ENCODE measurements at places on chromosomes 2 and 18.
A peak's percentile ranks its signal among the peaks of the same experiment; 100 is the strongest.

DNA sequence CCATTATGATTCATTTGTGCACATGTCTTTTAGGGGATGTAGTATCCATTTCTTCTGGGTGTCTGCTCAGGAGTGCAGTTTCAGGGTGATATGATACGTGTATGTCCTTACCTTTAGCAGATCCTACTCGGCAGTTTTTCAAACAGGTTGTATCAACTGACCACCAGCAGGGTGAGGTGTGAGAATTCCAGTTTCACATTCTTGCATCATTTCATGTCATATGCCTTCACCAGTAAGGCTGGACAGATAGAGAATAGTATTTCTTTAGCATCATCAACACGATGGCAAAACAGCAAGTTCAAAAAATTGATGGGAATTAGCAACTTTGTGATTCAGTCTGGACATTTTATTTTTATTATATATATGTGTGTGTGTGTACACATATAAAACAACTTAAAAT, 230.0 kb upstream of the TPO start:
- DNase-seq = no peak

GRCh38 chr2:176518823-176519222, 249.6 kb downstream of the MTX2 start:
- no peak for DNase-seq

DNA sequence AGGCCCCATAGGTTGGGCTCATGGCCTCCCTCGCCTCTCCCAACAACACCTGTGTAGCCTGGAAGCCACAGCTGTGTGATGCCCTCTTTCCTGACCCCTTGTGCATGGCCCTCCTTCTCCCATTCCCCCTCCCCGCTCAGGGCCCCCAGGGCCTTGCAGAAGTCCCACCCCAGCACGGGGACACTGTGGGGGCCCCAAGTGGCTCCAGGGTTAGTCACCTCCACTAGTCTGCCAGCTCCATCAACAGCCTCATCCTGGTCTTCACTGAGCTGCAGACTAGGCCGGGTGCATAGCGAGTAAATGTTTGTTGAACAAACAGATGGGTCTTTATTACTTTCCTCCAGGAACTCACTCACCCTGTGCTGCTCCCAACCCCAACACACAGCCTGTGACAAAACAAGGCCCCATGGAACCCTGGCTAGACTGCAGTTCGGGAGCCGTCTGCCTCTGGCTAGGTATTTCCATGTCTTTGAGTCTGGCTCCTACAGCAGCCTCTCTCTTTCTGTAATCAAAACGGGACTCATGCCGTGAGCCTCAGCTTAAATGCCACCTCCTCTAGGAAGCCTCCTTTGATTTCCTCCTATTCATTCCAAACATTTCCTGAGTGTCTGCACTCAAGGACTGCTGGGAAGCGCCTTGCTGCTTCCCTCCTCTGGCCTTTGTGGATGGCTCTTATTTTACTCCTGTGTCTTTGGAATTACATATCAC, 109.9 kb upstream of the ID2 start:
- no peak for DNase-seq

DNA sequence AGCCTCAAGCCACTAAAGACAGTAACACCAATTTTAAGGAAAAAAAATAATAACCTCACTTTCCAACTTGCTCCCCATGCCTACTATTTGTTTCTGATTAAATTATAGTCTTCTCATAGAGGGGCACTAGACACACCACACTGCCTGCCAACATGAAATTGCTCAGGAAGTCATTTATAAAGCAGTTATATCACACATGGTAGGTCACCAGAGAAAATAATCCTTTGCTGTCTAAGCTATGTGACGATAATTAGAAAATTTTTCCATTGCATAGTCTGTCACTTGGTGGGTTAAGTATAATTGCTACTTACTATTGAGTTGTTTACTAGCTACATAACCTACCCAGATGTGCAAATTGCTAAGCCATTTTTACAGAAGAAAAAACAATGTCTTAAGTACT, 85.2 kb downstream of the INO80D start:
- DNase-seq = no peak

DNA sequence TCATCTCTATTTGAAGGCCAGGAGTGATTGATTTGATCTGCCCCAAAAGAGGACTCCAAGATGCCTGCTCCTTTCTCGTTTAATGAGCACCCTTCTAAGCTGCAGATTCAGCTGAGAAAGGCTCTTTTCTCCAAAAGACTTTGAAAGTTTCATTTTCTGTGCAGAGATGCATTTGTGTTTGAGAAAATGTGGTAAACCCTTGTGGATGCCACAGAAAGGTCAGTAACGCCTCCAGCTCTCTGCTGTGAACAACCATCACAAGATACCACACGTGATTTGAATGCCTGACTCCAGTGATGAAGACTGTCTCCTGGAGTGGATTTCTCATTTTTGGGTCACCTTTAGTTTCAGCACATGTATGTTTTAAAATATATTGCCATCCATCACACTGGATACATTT, 35.0 kb upstream of the CCDC85A start:
- DNase-seq = no peak

GRCh38 chr18:47286776-47287410, 35.4 kb upstream of the SKOR2 start:
- DNase-seq = no peak

GRCh38 chr2:100416397-100416934, 1.0 kb downstream of the CHST10 start:
- DNase-seq = no peak

DNA sequence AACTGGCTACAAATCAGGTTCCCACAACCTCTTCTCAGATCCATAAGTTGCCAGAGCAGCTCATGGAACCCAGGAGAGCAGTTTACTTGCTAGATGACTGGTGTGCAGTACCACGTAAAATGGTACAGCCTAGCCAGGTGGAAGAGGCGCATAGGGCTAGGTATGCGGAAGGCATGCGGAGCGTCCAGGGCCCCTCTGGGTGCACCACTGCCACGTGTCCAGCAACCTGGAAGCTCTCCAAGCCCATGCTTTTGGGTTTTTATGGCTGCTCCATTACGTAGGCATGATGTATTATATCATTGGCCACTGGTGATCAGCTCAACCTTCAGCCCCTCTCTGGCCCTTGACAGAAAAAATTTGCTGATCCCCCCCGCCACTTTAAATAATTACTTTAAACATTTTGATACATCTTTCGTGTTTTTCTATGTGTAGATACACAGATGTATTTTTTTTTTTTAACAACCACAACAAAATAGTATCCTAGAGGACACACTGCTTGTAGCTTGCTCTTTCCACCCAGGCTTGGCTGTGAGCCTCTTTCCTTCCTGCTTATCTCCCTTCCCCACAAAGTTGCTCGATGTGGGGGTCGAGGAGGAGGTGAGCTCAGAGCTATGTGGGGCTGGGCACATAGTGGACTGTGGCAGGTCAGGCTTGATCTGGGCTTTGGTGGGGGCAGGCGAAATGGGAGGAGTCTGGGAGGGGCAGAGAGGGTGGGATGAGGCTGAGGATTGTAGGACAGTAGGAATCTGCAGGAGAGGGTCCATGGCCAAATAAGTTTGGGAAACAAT, 65.4 kb upstream of the MCFD2 start:
- DNase-seq = no peak

GRCh38 chr2:189836644-189837043, 52.4 kb downstream of the PMS1 start:
- DNase-seq = peak; percentile 18

DNA sequence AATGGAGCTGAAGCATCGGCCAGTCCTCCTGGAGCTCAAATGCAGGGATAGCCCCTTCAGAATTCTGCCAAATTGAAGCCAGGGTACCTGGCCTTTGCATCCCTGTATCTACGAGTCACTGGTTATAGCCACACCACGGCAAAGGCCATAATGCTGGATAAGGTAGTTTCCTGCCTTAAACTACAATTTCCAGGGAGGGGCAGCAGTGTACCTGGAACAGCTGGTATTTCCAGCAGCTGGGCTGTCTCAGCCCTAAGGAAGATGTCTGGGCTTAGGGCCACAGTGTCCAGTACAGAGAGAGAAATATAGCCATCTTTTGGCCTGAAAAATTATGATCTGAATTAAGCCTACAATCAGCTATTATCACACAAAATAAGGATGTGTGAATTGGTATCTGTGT, 180.3 kb downstream of the GCA start:
- no peak for DNase-seq

DNA sequence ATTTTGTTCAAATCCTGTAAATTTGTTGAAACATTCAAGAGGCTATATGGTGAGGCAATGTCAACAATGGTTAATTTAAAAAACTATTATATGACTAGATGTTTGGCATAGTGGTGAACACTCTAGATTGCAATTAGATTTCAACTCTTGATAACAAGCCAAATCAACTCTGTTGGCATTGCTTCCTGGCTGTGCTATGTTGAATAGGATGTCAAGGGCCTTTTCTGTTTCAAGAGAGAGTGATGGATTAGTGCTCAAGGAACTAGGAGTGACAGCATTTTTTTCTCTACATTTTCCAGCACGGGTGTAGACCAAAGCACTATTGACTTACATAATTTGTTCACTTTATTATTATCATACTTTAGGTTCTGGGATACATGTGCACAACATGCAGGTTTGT, 172.4 kb upstream of the KCNH7 start:
- no peak for DNase-seq

- DNase-seq = no peak
Observed at GRCh38 chr2:10407841-10408648, 40.1 kb downstream of the ODC1 start.

DNA sequence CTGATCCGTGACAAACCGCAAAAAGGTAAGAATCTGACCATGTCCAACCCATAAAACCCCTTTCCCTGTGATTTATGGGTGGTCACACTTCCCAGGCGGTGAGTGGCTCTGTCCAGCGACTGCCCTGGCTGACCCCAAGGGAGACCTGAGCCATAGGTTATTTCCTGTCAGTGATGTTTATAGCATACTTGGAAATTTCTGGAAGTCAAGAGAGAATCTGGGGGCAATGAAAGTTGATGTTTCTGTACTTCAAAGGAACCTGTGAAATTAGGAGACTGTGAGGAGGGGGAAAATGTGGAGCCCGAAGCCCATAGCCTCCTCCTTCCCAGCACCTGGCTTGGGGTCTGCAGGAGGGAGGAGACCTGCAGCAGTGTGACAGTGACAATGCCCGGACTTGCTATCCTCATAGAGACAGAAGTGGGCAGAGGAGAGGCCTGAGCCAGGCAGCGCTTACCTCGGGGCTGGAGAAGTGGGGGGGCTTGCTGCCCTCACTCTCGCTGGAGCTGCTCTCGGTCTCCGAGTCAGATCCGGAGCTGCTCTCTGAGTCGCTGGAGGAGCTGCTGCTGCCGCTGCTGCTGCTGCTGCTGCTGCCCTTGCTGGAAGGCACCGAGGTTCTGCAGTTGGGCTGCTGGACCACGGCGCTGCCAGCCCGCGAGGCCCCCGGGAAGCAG, 111.3 kb upstream of the REV1 start:
- DNase-seq = no peak

DNA sequence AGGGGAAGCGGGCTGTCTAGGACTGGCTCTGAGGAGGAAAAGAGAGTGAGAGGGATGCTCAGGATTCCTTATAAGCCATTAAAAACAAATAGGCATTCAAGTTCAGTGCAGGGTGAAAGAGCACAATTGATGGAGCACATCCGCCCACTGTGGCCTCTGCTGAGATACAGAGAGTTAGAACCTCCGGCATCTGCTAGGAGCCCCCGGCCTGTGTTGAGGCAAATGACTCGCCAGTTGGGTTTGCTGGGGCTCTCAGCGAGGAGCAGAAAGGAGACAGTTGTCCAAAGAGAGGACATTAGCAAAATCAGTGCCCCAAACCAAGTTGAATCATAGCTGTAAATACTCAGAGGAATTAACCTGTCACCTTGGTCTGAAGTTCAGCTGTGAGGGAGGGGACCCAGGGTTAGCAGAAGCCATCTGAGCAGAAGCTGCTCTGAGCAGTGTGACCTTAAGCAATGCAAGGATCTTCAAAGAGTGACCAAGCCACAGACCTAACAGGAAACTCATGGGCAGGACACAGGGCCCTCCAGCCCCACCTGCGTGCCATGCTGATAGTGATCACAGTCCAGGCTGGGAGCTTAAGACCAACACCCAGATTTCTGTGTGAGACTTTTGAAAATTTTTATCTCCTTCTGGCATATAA, 23.3 kb upstream of the IL18RAP start:
- no peak for DNase-seq

GRCh38 chr18:32870611-32871010, 97.8 kb upstream of the KLHL14 start:
- no peak for DNase-seq

DNA sequence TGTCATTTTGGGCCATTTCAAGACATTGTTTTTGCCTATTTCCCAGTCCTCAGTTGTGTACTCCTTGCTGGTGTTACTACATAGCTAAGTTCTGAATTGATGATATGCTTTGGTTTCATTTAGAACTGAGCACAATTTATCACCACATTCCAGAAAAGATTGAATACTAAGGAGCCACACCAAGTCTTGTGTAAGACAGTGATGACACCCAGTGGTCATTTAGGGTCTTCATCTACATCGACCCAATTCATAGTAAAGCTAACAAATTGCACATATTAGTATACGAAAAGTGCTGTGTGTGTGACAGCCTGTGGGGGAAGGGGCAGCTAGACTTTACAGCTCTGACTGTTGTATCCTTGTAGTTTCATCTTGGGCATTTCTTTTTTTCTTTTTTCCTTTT, 10.9 kb upstream of the DLX2 start:
- DNase-seq = no peak

DNA sequence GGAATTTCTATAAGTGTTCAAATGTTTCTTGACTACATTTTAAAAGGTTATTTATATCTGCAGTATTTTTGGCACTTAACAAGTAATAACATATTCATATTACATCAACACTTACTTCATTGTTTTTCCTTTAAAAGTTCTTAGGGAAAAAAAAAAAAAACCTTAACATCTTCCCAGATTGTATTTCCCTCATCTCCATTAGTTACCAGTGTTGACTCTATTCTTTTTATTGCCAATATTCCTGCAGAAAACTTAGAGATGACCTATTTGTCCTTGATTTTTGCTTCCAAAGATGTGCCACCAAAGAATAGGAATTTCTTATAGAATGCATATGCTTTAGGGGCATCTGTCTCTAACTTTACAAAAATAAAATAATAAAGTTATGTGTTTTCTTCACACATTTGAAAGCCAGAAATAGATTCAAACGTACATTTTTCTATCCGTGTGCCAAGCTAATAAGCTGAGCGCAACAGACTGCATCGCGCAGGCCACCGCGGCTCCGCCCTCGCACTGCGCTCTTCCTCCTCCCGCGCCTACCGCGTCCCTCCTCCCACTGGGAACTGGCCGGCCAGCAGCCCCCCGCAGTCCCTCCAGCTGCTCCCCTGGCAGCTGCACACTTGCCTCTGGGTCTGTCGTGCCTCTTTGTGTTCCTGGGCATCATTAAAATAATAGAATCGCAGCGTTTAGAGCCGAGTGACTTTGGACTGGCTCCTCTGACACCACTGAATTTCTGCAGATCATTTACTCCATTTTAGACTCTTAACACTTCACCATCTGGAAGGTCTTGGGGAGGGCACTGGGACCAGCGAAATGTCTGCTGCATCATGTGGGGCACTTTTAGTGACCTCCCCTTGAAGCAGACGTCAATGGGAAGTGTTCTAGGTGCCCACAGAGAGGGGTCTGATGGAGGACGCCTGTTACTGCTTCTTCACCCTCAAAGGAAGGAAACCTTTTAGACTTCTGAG, 21.2 kb upstream of the NAB1 start:
- DNase-seq = no peak
